Activated CD4-positive, alpha-beta T cell treated with anti-CD3 and anti-CD28 coated beads for 48 hours (primary cell): ENCODE measurements at places on chromosomes 4 and X.

- DNase-seq = no peak
Measured at GRCh38 chrX:150848914-150849365, 49.5 kb downstream of the CD99L2 start.

DNA sequence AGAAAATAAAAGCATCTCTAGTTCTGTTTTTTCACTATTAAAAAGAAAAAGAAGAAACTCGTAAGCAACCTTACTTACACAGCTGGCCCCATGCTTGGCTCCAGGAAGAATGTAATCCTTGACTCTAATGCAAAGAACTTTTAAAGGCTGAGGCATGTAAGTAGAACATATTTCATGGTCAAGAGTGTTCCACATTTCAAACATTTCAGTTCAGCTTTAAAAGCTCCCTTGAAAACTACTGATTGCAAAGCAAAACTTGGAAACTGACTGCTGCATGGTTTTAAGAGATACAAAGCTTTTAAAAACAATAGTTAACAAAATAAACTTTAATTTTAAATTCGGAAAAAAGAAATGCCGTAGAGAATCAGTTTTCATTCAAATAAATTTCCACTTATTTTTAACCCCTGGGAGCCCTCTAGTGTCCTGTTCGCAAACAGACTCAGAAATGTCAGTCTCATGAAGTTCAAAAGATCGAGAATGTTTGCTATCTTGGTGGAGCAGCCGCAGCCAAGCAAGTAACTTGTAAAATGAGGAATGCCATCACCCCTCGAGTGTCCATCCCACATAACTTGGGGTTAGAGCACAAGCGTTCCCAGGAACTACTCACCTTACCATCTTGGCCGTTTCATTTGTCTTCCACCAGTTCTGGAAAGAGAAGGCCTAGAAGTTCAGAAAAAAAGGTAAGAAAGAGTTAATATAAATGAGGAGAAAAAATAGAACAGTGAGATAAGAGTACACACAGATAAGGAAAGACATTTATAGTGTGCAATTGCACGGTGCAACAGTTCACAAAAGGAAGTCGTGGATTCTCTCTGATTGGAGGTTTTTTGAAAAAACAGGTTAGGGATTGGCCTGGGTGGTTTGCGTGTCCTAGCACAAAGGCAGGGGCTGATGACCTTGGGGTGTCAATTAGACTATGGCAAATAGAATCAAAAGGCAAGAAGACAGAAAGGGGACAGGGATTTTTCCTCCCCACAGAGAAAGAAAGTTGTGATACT lies at the start of gene GASK1B:
TSS of gene GASK1B (minus strand) at position 765 of the 998 bp plus-strand sequence. CDS start 1,650 bp downstream, outside the sequence.
- peak; percentile 17 for DNase-seq

- no peak for DNase-seq
Measured at GRCh38 chr4:175776217-175776616, 35.8 kb downstream of the GPM6A start.

GRCh38 chrX:101057093-101057714 lies 5.3 kb upstream of the TRMT2B start:
- DNase-seq = no peak

GRCh38 chr4:66804979-66805378 lies 740.3 kb downstream of the CENPC start:
- no peak for DNase-seq
